ENCODE measurements at places on chromosomes 13 and 19.

DNA sequence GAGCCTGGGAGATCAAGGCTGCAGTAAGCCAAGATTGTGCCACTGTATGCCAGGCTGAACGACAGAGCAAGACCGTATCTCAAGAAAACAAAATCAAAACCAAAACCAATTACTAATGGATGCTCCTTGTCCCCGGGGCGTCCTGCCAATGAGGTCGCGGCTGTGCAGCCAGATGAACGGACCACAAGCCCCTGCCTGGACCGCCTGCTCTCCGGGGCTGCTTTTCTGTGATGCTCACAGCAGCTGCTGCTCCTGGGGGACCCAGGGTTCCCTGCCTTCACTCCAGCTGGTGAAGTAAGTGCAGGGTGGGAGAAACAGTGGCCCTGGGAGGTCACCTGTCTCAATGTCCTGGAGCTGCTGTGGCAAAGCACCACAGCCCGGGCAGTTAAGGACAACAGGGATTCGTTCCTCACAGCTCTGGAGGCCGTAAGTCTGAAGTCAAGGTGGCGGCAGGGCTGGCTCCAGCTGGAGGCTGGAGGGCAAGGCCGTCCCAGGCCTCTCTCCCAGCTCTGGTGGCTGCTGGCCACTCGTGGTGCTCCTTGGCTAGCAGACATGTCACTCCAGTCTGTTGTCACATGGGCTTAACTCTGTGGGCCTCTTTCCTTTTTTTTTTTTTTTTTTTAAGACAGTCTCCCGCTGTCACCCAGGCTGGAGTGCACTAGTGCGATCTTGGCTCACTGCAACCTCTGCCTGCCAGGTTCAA, 10.1 kb downstream of the COPE start:
- no peak for DNase-seq

- DNase-seq: no peak
Measured at GRCh38 chr13:36377826-36378468, 31.8 kb upstream of the SPART start.

- no peak for DNase-seq
Measured at GRCh38 chr13:74695021-74695800, 561.0 kb upstream of the KLF12 start.

DNA sequence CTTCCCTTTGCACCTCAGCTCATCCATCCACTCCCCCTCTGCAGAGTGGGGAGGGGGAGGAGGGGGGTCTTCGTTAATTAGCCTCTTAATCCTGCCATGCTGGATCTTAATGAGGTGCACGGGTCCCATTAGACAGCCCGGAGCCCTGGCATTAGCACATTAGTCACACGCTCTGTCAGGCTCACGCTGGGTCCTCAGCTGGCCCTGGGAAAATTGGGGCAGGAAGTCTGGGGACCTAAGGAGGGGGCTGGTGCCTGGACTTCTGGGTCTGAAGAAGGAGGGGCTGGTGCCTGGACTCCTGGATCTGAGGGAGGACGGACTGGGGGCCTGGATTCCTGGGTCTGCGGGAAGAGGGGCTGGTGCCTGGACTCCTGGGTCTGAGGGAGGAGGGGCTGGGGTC, 444 bp upstream of the NCCRP1 start:
- DNase-seq: no peak

DNA sequence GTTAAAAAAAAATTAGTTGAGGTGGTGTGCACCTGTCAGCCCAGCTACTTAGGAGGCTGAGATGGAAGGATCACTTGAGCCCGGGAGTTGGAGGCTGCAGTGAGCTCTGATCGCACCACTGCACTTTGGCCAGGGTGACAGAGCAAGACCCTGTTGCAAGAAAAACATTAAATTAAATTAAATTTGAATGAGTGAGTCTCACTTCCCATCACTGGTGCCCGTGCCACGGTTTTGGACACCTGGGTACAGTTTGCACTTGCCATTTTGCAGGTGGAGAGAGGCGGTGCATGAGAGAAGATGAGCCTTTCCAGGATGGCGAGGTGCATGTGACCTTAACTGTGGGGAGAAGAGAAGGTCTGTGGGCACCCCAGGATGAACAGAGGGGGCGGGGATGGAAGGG, 60.3 kb upstream of the ZNF536 start:
- no peak for DNase-seq

GRCh38 chr19:18226956-18227780, 930 bp upstream of the PDE4C start:
- no peak for DNase-seq

DNA sequence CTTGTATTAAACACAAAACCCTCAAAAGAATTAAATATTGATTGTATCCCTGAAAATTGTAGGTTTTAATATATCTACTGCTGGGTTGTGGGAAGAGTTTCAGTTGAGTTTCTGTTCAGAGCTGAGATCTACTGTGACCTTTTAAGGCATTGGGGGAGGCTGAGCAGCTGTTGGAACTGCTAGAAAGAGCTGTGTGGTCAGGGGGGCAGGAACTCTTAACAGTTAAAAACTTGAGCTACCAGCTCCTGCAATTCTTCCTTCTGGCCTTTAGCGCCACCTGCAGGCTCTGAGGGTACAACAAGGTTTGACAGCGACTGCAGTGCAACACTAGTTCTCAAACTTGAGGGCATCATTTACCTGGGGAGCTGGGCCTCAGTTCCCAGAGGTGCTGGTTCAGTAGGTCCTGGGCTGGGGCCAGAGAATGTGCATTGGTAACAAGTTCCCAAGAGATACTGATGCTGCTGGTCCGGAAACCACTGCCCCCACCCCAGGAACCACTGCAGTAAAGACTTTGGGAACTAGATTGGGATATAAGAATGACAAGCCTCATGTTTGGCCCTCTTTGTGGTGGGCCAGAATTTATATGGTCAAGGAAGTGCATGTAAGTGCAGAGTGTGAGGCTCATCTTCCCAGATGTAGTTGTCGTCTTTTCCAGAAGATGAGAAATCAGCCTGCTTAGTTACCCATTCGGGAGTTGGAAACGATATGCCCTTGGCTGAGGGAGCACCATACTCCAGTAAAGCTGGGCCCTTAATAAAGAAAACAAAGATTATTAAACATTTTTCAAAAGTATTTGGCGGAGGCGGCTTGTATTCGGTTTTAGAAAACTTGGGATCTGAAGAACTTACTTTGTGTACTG, 2.6 kb downstream of the RNASEH2B start:
- peak; percentile 92 for DNase-seq

DNA sequence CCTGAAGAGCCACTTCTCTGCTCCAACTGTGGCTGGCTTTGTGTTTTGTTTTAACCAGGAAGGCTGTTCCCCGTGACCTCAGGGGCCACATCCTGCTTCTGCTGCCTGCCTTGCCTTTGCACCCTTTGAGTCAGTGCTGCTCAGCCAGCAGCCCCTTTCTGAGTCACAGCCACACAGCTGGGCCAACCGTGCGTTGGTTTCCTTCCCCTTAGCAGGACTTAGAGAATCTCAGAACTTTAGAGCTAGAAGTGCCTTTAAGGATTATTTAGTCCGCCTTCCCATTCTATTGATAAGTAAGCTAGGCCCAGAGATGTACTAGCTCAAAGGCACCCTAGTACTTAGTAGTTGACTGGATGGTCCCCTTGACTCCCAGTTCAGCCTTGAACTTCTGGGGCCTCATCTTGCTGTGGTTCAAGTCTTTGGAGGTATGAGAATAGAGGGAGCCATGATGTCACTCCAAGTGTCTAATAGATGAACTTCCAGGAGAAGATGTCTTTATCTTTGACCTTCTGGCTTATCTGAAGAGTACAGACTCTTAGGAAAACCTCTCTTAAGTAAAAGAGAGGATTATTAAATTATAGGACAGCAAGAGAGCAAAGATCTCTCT, 8.0 kb downstream of the RGCC start:
- peak; percentile 81 for DNase-seq

- no peak for DNase-seq
Measured at GRCh38 chr19:3504735-3505134, 1.4 kb upstream of the FZR1 start.

Measured in cardiac septum (tissue), 1 donor.